ENCODE measurements at places on chromosomes 3 and 15. TPM values are rescaled to one million over a fixed set of nuclear protein-coding genes. Genes with fewer than 3 reads are reported as not detected.

DNA sequence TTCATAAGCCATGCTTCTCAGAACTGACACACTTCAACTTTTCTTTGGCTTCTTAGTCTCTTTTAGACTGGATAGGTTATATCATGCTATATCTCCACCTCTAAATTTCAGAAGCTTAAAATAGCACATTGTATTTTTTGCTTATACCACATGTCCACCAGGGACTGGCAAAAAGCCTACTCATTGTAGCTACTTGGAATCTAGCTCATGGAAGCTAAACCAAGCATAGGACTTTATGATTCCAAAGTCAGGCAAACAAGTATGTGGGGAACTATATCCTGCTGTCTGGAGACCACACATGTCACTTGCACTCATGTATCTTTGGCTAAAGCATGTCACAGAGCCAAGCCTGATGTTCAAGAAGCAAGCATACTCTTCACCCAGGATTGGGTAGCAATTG is 245.0 kb upstream of the RASGRP1 start:
- DNase-seq: no peak

DNA sequence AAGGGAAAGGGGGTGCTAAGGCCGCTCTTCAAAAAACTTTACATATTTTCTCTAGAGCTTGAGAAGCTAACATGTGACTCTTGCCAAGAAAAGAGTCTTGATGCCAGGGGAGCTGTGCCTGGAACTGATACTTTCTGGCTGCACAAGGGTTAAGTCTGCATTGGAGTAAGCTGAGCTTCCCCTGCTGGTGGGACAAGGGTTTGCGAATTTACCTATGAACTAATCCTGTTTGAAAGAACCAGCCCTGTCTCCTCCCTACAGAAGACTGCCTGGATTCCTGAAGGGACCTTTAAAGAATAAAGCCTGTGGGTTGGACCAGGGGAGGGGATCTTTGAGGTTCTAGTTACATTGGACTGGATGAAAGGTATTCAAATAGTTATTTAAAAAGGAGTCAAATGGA is 58.3 kb upstream of the EPHA3 start:
- DNase-seq: no peak

DNA sequence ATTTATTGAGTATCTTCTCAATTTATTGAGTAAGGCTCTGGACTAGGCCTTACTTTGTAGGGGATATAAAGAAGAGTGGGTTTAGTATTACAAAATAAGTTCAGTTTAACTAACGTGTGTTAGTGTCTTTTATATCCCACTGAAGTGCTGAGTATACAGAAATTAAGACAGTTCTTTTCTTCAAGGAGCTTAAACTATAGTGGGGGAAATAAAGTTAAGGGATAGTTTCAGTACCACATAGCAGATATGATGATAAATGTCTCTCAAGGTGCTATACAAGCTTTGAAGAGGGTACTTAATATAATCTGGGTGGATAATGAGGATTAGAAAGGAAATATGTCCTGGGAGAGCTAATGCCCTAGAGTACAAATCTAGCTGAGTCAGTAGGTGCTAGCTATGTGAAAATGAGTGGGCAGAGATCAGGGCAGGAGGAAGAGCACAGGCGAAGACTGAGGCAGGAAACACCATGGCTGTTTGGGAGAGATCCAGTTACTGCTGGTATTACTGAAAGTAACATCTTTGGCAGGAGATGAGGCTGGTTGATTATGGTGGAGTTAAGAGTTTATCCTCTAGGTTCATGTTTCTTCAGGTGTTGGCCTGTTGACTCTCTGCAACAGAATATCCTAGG is 46.0 kb downstream of the TEX9 start:
- DNase-seq: no peak

DPPA2 gene
- polyA plus RNA-seq: not detected

ANKRD28 gene
- polyA plus RNA-seq: 28.0 TPM
